ENCODE measurements at places on chromosomes 7 and 10.

- no peak for DNase-seq
Observed at GRCh38 chr7:151175047-151175792, 7.7 kb upstream of the GBX1 start.

DNA sequence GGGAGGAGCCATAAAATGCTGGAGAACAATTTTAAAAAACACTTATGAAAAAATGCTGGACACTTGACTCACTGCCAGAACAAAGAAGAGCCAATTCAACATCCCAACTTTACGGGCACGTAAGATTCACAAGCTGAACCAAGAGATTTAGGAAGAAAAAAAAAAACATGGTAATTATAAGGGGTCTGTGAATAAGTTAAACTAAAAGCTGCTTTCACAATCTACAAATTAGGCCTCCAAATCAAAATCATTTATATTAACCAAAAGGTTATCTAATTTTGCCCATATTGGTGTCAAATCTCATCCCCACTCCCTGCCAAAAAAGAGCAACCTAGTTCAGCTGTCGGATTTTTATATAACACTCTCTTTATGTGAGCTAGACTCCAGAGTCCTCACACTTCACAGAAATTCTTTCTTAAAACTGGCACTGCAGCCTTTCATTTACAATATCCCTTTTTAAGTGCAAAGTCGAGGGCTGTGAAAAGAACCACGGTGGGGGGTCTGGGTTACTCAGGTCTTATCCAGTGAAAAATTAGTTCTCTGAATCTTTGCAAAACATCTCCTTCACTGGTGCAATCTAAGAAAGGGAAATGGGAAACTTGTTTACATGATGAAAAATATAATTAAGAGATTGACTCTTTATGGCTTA, 30.4 kb upstream of the DGKI start:
- no peak for DNase-seq

DNA sequence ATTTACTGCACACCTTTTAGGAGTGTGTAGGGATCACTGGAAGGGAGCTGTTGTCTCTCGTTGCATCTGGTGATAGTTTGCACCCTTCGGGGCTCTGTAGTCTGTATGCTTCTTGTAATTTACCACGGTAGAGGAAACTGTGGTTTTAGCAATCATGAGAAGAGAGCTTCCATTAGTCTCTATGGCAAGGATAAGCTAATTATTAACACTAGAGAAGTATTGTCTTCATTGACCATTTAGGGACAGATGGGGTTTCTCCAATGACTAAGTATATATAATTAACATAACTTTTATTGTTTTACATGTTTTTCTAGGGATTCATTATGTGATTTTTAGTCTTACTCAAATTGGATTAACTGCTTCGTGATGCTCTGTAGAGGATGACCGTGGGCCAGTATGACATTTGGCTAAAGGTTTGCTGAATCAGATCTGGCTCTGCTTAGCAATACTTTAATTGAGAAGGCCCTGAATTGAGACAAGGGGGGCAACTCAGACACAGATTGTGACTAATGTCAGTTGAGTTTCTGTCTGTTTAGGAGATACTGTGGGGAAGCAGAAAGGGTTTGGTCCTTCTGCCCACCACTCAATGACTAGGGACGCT, 8.7 kb downstream of the SLC18A2 start:
- no peak for DNase-seq

- no peak for DNase-seq
Observed at GRCh38 chr7:105133986-105134655, 120.1 kb downstream of the KMT2E start.

DNA sequence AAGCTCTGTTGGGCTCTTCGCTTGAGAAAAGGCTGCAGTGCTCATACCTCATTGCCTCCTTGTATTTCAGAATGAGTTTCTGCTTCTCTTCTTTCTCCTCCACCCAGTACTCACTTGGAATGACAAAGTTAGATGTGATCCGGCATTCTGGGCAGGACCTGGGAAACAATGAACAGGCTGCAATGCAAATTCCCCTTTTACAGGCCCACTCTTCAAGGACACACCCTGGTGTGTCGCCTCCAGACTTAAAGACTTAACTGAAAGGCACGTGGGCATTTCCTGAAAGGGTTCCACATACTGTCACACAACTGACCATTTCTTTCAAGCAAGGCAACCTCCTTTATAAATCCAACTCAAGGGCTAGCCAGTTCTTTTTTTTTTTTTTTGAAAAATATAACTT, 23.6 kb downstream of the MKRN1 start:
- DNase-seq = no peak

- no peak for DNase-seq
Observed at GRCh38 chr10:44723619-44724325, 187.4 kb upstream of the TMEM72 start.

All from activated T-cell treated with anti-CD3 and anti-CD28 coated beads for 48 hours (primary cell).